ENCODE measurements at places on chromosomes 3 and 15.

DNA sequence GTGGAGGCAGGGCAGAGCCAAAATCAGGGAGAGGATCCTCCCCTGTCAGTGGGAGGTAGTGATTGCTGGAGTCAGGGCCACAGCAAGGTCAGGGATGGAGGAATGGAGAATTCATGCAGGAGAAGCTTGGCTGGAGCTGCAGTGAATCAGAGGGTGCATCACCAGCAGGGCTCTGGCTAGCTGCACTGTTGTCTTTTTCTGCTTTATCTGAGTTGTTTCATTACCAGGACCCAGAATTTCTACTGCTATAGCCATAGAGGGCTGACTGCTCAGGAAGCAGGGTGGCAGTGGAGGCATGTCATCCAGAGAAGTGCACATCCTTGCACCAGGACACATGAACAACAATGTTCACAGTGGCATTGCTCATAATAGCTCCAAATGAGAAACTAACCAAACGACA is 113.5 kb upstream of the GALNT15 start:
- DNase-seq = no peak

DNA sequence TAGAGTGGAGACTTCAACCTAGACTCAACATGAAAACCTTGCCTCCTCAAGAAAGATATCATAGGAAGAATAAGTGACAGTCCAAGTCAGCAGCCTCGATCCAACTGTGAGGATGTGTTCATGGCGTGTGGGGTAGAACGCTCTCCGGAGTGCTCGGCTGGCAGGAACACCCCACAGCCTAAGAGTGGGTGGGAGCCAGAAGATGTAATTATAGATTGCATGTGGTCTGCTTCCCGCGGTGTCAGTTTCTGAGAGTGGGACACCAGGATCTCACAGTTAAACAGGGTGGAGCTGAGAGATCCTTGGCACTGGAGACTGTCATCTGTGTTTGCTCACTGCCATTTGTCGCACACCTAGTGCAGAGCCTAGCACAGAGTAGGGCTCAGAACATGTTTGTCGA is 158.0 kb downstream of the CTNNB1 start:
- DNase-seq = no peak

GRCh38 chr15:17026633-17027032 is 3515.0 kb downstream of the GOLGA6L6 start:
- no peak for DNase-seq

DNA sequence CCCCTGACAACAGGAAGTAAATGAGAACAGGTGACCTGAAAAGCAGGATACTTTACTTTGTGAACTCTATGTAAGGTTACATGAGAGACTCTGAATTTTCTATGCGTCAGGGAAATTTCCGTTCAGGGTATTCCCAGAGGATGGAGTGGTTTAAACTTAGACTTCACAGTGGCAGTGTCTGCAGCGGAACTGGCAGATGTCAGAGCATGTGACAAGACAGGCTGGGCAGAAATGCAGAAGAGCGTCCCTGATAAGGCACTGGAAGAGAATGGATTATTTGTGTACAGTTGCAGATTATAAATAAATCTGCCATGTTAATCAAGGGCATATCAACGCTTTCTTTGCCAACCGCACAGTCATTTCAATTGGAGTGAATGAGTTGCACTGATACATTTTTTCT is 598.4 kb upstream of the ZNF717 start:
- DNase-seq = no peak

GRCh38 chr15:95988574-95988887 is 342.0 kb upstream of the NR2F2 start:
- DNase-seq = no peak

- no peak for DNase-seq
These were observed 44.9 kb upstream of the FURIN start for GRCh38 chr15:90823455-90823974.

GRCh38 chr3:44825264-44825925 is 36.3 kb upstream of the TMEM42 start:
- DNase-seq = no peak

- no peak for DNase-seq
These were observed 28.8 kb downstream of the LYZL4 start for GRCh38 chr3:42381551-42382082.

GRCh38 chr3:140004271-140004670 is 69.3 kb downstream of the CLSTN2 start:
- DNase-seq = no peak

DNA sequence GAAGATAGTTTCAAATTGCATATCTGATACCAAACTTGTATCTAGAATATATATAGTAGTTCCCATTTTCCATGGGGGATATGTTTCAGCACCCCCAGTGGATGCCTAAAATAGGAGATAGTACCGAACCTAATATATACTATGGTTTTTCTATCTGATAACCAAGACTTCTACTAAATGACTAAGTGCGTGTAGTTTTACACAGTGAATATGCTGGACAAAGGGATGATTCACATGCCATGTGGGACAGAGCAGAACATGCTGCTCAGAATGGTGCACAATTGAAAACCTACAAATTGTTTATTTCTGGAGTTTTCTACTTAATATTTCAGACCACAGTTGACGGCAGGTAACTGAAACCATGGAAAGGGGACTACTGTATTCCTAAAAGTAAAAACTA is 73.4 kb upstream of the TP63 start:
- DNase-seq = no peak

DNA sequence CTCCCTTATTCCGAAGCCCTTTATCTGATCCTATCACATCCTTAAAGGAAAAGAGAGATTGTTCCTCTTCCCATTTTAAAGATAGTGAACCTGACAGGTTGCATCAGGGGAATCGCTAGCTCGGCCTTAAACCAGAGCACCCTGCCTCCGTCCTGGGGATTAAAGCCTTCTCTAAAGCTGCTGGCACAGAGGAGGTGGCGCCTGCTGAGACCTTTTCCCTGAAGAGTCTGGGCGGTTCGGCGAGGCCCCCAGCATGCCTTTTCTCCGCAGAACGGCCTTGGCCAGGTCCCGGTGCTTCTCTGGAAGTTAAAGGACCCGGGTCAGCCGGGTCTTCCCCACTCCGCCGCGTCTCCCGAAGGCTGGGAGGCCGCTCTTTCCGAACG is 593 bp downstream of the FAM219B start:
- DNase-seq = no peak

DNA sequence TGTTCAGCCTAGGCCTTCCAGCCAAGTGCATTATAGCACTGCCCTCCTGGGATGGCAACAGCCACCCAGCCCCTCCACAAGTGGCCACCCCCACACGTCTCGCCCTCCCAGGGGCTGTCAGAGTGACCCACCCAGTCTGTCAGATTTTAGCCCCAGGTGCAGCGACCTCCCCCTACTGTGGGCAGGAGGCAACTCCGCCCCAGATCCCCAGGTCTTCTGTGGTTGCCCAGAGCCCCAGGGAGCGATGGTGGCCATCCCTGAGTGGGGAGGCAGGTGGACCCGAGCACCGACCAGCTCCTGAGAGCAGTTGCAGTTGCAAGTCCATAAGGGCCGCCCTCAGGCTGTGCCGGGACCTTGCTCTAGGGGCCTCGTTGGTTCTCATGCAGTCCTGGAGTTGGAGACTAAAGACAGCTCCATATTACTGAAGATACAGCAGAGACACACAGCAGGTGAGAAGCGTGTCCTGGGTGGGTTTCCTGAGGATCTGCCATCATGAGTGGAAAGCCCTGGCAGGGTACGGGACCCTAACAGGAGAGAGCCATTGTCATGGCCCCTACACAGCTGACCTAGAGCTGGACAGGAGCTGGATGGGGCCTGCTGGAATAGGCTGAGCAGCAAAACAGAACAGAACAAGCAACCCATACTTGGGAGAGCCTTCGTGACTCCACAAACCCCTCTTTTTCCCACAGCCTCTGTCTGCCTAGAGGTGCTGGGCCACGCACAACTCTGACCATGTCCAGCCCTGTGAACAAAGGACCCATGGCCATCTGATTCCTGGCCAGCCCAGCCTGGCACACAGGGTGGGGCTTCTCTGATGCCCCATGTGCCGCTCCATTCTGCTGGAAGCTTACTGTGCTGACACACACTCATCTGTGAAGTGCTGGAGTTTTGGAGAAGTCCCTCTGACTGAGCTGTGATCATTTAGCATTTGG is 110.3 kb upstream of the ALDH1A3 start:
- DNase-seq = no peak

DNA sequence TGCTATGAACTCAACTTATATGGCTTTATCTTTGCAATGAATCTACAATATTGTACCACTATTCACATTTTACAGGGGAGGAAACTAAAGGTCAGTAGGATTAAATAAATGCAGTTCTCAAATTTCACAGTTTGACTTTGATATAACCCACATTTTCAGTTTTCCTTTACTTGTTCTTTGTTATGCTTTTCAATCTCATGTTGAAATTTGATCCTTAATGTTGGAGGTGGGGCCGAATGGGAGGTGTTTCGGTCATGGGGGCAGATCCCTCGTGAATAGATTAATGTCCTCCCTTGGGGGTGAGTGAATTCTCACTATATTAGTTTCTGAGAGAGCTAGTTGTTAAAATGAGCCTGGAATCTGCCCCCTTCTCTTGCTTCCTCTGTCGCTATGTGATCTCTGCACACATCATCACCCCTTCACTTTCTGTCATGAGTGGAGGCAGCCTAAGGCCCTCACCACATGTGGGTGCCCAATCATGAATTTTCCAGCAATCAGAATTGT is 44.7 kb downstream of the CD200 start:
- DNase-seq = no peak

- DNase-seq = no peak
These were observed 6.5 kb upstream of the TM4SF19 start for GRCh38 chr3:196344663-196345062.

GRCh38 chr3:8885536-8886316 is 77.5 kb downstream of the RAD18 start:
- DNase-seq = no peak

DNA sequence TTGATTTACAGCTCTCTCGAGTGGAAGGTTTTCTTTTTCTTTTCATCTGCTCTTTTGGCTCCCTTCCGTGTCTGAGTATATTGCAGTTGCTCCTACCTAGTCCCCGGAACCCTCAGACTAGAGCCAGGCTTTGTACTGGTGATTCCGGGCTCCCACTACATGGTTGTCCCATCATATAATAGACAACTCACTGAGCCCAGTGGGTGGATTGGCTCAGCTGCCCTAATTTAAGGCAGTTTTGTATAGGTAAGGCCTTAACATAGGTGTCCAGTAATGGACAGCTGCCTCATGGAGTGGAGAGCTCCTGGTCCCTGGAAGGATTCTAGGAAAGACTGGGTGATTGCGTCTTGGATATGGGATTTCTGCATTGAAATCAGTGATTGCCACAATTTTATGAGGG is 58.0 kb downstream of the KY start:
- no peak for DNase-seq

DNA sequence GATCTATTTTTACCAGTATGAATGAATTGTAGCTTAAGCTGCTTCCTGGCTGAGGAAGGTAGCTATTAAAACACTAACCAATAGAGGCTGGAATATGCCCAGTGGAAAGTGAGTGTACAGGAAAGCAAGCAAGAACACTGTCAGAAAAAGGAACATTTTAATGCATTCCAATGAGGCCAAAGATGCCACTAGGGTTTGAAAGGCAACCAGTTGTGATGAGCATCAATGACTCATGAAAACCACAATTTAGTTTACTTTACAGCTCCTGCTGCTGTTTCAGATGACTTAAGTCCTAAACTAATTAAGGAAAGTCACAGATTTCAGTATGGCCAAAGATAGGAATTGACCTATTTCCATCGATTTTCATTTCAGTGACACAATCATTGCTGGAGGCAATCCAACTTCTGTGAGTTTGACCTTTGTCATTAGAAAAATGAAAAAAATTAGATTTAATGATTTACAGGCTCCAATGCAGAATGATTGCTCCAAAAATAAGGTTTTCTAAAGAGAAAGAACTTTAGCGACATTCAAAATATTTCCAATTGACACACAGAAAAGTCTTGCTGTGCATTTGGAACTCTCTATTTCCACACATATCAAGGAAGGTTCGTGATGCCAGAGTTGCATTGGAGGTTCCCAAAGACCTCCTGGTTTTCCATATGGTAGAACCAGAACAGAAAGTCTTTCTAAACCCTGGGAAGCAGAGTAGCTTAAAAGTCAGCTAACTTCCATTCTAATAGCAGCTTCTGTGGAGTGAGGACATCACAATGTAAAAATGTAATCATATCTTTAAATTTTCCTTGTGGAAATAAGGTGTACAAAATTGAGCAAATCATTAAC is 103.0 kb downstream of the SUCNR1 start:
- no peak for DNase-seq

GRCh38 chr15:73053398-73053723 is 1.1 kb downstream of the NEO1 start:
- DNase-seq = no peak

- no peak for DNase-seq
These were observed 459.5 kb downstream of the NR2F2 start for GRCh38 chr15:96790004-96790403.

DNA sequence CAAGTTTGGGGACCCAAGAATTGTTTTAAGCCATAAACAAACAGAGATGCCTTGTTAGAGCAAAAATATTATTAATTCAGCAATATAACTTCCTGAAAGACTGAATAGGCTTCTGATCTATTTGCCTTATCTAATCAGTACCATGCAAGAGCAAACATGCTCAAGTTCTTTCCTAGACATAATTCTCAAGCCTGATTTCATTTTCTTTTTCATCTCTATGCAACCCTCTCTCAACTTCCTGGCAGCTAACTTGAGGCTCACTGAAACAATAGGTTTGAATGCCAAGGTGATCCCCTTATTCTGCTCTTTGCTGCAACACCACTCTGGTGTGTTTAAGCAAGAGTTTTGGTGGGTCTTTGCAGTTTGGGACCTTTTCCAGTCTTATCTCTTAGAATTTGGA is 230.9 kb upstream of the CD96 start:
- no peak for DNase-seq

DNA sequence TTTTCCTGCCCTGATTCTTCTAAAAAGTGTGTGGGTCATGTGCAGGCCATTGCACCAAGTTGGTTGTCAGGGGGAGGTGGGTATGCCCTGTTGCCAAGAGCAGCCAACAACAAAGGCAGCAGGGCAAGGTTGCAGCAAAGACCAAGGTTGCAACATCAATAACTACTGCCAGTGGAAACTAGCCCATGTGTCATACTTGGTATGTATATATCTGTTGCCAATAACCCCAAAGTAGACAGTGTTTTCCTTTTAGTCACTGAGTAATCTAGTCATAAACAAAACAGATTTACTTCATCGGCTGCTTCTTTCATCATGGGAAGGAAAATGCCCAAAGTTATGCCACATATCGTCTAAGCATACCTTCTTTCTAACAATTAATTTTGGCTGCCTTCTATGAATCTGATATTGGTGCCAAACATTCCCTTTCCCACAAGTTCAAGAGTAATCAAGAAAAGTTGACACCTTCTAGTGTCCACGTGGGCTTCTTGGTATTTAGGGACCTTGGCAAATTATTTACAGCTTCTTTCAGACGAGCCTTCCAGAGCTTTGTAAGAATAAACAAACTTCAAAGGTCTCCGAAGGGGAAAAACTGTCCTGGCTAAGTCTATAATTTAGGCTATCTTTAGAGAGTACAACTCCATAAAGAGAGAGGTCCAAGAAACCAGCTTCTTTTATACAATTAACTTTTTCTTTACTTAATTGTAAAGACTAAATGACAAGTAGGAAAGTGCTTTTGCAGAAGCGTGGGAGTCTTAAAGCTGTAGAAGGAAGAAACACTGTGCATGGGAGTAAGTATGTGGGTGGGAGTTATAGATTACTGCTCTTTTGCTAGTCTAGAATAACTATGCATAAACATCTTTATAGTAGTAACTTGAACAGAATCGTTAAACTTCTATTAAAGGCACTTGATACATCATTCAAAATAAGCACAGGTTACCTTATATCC is 10.0 kb upstream of the MBNL1 start:
- DNase-seq = peak; percentile 47

- DNase-seq = no peak
These were observed 387.9 kb downstream of the ZIC1 start for GRCh38 chr3:147797095-147797494.

All from omental fat pad (tissue), 4 donors.